Activated T-helper 2 cell treated with anti-CD3 and anti-CD28 coated beads, Interferon-gamma antibody, Interleukin-2, Interleukin-4, amounts not matched to agents 10 μg/mL and 5 μg/mL and 100 μg/mL, durations not matched to agents 14 hours and 24 hours and 36 hours (primary cell): ENCODE measurements at places on chromosomes 11 and 22. TPM values are rescaled to one million over a fixed set of nuclear protein-coding genes. Genes with fewer than 3 reads are reported as not detected.
A peak's percentile ranks its signal among the peaks of the same experiment; 100 is the strongest.

DNA sequence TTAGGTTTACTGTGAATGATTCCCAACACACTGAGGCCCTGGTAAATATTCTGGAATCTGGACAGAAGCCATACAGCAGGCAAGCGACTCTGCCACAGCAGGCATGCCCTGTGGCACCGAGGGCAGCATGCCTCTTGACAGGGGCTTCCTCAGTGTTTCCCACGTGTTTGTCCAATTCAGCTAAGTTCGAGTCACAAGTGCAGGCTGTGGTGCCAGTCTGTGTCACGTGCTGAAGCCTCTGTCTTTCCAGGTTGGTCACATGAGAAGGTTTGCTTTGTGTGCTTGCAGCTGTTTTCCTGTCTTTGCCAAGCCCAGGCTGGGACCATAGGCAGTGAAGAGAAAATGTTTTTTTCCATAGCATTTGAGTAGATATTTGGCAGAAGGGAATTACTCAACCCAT is 2.4 kb upstream of the PPFIBP2 start:
- peaks cover 10% of the 10 kb centered on the region for H3K4me1 ChIP-seq
- H3K36me3 ChIP-seq: no peaks in the 10 kb centered on the region
- no peak for DNase-seq
- H3K4me3 ChIP-seq: no peak overlapping the region

GRCh38 chr11:115627666-115628460 is 123.6 kb upstream of the CADM1 start:
- no peaks in the 10 kb centered on the region for H3K4me1 ChIP-seq
- H3K27me3 ChIP-seq: no peaks in the 10 kb centered on the region
- no peak overlapping the region for H3K27ac ChIP-seq
- DNase-seq: no peak

- H3K36me3 ChIP-seq: no peaks in the 10 kb centered on the region
- H3K27me3 ChIP-seq: peaks cover 5% of the 10 kb centered on the region
- no peak overlapping the region for H3K27ac ChIP-seq
Observed at GRCh38 chr11:13145461-13145860, 132.1 kb upstream of the BMAL1 start.

- no peak for DNase-seq
- H3K27me3 ChIP-seq: no peaks in the 10 kb centered on the region
- H3K27ac ChIP-seq: peak overlapping the region; percentile 99
- H3K4me1 ChIP-seq: peaks cover 88% of the 10 kb centered on the region
- H3K36me3 ChIP-seq: peaks cover 41% of the 10 kb centered on the region
- peak overlapping the region; percentile 14 for H3K4me3 ChIP-seq
Observed at GRCh38 chr11:118005224-118006152, 19.3 kb downstream of the IL10RA start.

DNA sequence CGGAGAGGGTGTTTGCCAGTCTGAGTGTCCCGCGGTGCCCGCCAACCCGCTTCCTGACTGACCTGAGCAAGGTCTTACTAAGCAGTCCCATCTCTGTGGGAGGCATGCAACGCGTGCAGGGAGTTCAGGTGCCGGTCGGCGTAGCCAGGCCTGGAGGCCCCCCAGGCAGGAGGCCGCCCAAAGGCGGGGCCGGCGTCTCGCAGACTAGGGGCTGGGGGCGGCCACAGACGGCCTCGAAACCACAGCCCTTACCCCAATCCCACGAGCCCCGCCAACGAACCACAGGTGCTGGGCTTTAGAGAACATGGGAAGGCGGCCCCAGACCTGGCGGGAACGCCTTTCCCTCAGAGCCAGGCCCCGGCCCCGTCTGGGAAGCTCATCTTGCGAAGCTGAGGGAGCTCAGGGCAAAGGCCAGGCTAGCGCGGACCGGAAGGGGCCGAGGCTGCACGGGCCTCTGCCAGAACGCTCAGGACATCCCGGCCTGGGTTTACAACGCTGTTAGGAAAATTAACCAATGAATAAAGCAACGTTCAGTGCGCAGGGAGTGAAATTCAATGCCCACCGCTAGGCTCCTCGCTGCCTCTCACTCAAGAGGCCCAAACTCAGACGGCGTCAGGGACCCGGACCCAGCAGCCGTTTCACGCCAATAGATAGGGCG is 2.1 kb upstream of the MTFP1 start:
- peak overlapping the region; percentile 95 for H3K4me3 ChIP-seq
- H3K27ac ChIP-seq: peak overlapping the region; percentile 99
- DNase-seq: no peak
- H3K36me3 ChIP-seq: peaks cover 62% of the 10 kb centered on the region
- H3K27me3 ChIP-seq: no peaks in the 10 kb centered on the region
- peaks cover 57% of the 10 kb centered on the region for H3K4me1 ChIP-seq

DNA sequence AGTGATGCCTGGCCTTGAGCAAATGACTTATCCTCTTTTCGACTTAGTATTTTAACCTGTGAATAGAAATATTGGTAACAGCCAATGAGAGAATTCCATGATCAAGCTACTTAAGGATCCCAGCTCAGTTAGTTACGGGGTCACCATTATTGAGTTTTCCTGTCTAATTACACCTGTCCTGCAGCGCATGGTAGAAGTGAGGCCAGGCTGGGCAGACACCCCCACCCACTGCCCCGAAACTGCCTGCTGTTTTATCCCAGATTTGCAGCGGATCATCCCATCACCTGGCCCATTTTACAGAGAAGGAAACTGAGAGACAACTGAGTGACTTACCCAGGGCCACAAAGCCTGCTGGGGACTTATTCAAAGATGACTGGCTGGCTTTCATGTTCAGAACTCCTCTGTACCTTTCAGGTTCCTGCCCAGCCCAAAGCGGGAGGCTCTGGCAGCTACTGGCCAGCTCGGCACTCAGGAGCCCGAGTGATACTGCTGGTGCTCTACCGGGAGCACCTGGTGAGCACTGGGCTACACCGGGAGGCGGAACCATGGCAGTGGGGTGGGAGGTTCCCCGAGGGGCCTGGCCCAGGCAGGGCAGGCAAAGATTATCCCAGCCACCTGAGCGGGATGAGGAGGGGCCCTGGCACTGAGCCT is 1.4 kb downstream of the MUS81 start:
- no peaks in the 10 kb centered on the region for H3K27me3 ChIP-seq
- peaks cover 48% of the 10 kb centered on the region for H3K36me3 ChIP-seq
- H3K4me3 ChIP-seq: peak overlapping the region; percentile 94
- DNase-seq: no peak

DNA sequence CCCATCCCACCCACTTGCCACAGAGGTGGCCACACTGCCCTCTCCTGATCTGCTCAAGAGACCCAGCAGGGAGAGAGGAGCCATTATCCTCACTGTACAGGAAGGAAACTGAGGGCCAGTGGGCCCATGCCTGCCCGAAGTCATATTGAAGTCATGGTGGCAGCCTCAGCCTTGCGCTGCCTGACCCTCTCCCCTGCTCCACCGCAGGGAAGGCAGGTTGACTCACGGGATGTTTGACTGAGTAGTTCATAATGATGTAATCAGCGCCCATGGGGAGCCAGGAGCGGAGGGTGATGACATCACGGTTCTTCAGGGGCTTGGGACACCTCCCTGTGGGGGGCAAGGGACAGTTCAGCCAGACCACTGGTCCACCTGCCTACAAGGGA is 6.1 kb upstream of the ARAP1 start:
- H3K36me3 ChIP-seq: no peaks in the 10 kb centered on the region
- peaks cover 21% of the 10 kb centered on the region for H3K4me1 ChIP-seq
- no peak overlapping the region for H3K27ac ChIP-seq
- no peak overlapping the region for H3K4me3 ChIP-seq
- peaks cover 2% of the 10 kb centered on the region for H3K27me3 ChIP-seq
- DNase-seq: no peak

DNA sequence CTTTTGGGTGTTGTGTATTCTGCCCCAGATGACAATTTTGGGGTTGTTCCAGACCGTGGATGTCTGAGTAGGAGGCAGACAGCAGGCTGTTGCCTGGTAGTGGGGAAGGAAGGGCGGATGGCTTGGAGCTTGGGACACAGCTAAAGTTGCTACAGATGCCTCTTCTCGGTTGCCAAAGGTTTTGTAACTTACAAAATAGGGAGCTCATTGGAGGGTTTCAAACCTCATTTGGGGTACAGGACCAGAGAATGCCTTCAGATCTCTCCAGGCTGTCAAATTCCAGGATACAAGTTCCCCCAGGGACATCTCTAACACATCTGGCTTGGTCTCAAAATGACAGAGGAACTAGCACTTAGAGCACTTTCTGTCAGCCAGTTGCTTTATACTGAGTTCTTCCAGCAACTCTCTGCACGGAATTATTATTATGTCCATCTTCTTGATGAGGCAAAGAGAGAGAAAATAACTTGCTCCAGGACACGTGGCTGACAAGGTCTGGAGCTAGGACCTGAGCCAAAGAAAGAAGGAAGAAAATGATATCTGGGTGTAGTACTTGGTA is 56.0 kb downstream of the SLC1A2 start:
- no peaks in the 10 kb centered on the region for H3K36me3 ChIP-seq
- no peak for DNase-seq
- H3K4me1 ChIP-seq: no peaks in the 10 kb centered on the region
- no peak overlapping the region for H3K27ac ChIP-seq

DNA sequence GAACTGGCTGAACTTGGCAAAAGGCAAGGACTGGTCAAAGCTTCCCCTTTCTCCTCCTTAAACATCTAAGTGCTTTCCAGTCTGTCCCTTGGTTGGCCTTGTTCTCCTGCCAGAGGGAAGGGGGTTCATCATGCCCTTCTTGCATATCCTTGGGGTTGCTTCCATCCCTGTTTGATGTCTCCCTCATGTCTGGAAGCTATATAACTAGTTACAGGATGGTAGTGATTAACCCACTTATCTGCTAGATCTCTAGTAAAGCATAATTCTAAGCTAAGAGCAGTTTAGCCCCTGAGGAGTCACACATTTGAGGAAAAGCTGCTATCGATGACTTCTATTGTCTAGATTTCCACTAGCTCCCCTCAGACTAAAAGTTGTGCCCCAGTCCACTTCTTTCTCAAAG is 22.9 kb downstream of the APOL5 start:
- no peak for DNase-seq
- H3K36me3 ChIP-seq: no peaks in the 10 kb centered on the region
- peaks cover 4% of the 10 kb centered on the region for H3K4me1 ChIP-seq
- H3K4me3 ChIP-seq: no peak overlapping the region

DNA sequence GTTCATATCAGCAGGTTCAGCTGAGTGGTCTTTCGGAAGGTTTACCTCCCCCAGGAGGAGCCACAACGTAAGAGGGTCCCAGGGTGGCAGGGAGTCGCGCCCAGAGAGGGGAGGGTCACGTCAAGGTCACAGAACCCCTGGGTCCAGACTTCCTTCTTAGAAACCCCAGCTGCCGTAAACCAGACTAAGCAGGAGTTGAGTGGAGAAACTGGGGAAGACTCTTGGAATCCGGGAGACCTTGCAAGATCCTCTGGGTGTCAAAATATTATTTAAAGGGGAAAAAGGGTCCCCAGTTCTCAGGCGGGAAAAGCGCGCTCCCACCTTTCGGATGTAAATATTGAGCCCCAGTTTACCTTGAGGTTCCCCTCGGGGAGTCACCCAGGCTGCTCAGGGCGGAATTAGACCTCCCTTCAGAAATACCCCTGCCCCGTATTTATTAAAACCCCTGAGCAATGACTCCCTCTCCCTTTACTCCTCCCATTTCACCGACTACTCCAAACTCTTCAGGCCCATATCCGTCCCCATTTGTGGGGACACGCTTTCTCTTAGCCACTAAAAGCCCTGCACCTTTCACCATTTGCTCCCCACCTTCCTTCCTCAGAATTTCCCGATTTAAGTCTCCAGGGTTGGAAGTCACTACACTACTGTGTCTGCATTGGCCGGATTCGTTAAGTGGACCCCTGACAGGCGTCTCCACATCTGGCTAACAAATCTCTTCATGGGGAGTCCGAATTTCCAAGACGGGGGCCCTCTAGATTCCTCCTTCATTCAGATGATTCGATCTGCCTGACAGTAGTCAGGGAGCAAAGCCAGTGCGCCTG is 4.2 kb downstream of the SLC17A6 start:
- H3K4me1 ChIP-seq: peaks cover 8% of the 10 kb centered on the region
- H3K27ac ChIP-seq: no peak overlapping the region

- no peaks in the 10 kb centered on the region for H3K27me3 ChIP-seq
- peaks cover 42% of the 10 kb centered on the region for H3K4me1 ChIP-seq
- no peak overlapping the region for H3K4me3 ChIP-seq
- no peaks in the 10 kb centered on the region for H3K36me3 ChIP-seq
- DNase-seq: no peak
Observed at GRCh38 chr11:88363004-88363403, 25.5 kb upstream of the CTSC start.

DNA sequence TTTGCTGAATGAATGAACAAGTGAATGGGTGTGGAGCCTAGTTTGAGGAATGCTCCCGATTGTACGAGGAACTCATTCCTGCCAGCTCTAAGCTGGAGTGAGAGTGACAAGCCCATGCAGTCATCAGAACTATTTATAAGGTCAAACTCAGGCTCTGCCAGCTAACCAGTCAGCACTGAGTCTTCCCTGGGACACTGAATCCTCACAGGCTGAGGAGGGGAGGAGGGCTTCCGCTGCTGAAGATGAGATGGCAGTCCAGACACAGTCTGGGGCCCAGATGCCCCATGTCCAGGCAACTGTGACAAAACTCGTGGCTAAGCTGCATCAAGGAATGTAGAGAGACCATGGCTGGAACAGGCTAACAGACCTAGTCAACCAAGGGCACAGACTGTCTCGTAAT is 4.0 kb downstream of the LRP4 start:
- peaks cover 15% of the 10 kb centered on the region for H3K4me1 ChIP-seq
- no peak overlapping the region for H3K27ac ChIP-seq
- H3K4me3 ChIP-seq: no peak overlapping the region
- peaks cover 68% of the 10 kb centered on the region for H3K27me3 ChIP-seq
- no peaks in the 10 kb centered on the region for H3K36me3 ChIP-seq

The TMPRSS13 gene
- total RNA-seq: 2.7 and 5.3 TPM in 2 replicates

The C11orf42 gene
- total RNA-seq: not detected in 2 replicates

The MFNG gene
- total RNA-seq: 166 and 168 TPM in 2 replicates

The FOLR1 gene
- total RNA-seq: not detected in 2 replicates

DNA sequence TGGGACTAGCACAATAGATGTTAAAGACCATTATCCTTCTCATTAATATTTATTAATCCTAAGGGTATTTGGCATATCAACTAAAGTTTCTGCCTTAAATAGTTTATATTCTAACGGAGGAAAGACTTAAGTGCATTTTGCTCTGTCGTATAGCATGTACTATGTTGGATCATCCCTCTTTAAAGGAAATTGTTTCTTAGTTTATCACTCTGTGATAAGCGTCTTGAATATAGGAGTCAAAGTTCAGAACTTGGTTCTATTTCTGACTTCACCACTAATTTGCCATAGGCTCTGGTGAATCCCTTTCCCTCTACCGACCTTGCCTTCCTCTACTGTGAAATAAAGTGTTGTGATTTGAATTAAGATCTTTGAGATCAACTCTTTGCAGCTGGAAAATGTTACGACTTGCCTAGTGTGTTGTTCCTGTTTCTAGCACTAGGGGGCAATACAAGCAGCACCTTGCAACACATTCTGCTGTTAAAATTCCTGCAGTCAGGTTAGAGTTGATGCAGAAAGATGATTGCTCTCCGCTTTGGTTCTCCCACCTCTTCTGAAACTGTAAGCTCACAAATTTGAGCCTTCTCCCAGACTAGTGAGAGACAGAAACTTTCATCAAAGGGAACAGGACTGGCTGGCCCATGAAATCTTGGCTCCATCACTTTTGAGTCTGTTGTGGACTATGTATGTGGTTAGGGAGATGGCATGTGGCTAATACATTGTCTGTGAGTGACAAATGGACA is 27.8 kb upstream of the ZNRF3 start:
- peaks cover 8% of the 10 kb centered on the region for H3K27me3 ChIP-seq
- no peak overlapping the region for H3K27ac ChIP-seq
- H3K36me3 ChIP-seq: no peaks in the 10 kb centered on the region
- no peak overlapping the region for H3K4me3 ChIP-seq
- no peaks in the 10 kb centered on the region for H3K4me1 ChIP-seq
